A673 (cell line): ENCODE measurements at places on chromosomes 2 and 18.

DNA sequence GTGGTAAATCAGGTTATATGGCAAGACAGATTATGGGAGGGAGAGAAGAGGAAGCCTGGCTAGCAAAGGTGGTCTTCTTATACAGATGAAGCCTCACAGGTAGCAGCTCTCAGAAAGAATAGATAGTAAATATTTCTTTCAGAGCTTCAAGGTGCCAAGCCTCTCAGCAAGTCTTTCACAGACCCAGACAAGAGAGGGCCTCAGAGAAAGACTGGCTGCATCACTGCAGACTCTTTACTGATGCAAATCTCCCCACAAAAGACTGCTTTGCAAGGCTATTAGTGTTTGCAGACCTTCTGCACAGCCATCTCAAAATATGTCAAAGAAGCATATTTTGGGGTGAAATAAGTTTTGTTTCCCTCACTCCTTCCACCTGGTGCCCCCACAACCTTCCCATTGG, 372.4 kb upstream of the RND3 start:
- no peak for DNase-seq

DNA sequence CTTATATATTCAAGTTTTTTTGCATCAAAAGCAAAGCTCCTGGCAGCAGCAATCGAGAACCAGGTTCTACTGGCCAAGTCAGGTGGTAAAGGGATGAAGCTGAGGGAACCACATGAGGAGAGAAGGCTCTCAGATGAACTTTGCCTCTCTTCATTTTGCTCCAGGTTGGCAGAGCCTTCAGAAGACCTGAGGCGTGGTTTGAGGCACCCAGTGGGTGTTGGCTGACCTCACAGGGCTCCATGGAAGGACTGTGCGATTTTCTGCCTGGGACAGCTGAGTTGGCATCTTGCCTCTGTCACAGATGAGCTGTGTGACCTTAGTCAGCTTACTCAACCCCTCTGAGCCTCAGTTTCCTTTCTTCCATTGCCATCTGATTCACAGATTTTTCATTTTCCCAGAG, 89.0 kb downstream of the INSIG2 start:
- DNase-seq: no peak

GRCh38 chr2:3505771-3506170, 13.6 kb downstream of the ADI1 start:
- no peak for DNase-seq

GRCh38 chr18:62999392-62999791, 284.1 kb downstream of the PHLPP1 start:
- no peak for DNase-seq

- DNase-seq: peak; percentile 42
These were observed 180.8 kb upstream of the MMADHC start for GRCh38 chr2:149768320-149768799.

DNA sequence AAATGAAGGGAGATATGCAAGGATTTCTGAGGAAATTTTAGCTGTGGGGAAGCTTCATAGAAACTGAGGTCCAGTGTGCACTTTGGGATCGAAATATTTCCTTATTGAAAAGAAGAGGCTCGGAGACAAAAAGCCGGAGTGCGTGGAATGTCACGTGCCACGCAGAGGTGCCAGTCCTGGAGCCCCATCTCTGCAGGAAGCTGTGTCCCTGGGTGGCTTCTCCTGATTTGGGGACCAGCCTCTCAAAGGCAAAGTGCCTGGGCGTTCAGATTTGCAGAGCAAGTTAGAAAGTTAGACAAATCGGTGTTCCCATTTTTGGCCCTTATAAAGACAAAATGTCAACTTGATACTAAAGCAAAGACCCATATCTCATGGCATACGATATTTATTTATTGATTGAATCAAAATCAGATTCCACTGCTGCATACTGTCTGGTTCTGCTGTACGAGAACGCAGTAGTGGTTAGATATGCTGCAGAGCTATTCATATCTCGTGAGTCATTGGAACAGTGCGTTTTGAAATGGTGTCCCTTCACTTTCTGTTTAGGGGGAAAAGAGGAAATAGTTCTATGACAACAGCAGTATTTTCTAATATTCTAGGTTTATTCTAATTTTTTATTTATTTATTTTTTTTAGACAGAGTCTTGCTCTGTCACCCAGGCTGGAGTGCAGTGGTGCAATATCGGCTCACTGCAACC, 9.1 kb upstream of the ATG16L1 start:
- DNase-seq: no peak

GRCh38 chr2:218895759-218896500, 15.3 kb downstream of the WNT10A start:
- no peak for DNase-seq

DNA sequence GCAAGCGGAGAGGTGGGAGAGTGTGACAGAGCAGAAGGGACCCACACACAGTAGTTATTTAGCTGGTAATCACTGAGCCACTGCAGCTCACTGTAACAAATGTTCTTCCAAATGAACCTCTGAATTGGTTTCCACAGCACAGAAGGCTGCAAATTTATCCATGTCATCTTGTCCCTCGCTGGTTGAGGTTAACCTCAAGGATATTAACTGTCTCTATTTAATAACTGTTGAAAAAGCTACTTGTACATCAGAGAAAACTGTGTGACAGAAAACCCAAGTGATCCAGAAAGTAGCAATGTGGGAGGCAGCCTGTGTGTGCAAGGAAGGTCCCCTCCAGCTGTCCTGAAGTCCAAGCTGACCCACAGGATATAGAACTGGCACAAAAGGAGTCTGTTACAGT, 153.6 kb downstream of the DSEL start:
- DNase-seq: no peak

DNA sequence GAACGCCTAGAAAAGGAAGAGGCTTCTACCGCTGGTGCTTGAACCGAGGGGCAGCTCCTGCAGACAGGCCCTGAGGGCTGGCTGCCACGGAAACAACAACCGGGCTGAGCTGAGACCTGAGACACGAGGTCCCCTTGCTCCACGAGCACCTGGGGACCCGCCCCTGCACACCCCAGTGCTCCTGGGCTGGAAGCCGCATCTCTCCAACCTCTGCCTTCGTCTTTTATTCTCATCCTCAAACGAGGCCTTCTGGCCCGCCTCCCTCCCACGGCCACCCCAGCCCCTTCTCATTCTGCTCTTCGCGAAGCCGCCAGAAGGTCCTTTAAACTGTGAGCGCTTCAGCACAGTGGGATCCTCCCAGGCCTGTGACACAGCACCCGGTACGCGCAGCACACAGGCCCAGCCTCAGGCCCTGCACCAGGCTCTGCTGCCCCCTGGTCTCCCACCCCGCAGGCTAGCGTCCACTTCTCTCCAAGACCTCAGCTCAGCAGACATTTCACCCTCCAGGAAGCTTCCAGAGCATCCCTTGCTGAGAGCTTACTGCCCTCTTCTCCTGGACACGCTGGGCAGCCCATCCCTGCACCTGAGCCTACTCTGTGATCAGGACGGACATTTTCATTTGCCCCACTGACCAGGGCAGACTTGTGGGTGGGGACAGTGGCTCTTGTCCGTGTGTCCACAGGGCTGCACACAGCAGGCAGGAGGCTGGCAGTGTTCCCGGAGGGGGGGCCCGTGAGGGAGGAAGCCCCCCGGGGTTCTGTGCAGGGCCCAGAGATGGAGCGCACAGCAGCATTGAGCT, 149.7 kb downstream of the PXDN start:
- DNase-seq: no peak

- no peak for DNase-seq
These were observed 107.6 kb upstream of the MSH6 start for GRCh38 chr2:47675196-47675825.

DNA sequence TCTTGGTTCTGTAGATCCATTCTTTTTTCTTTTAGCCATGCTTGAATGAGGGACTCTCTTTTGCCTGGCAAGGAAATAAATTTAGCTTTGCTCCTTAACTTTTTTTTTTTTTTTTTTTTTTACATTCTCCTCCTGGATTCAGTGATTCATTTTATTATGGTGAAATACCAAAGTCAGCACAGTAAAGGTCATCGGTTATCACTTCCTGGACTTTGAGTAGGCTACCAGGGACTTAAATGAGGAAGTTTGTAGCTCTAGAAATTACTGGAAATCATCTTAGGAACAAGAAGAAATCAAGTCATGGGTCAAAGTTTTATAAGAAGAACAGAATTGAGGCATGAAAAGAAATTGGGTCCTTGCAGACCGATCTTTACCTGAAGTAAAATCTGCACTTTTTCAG, 75.0 kb downstream of the SOCS6 start:
- no peak for DNase-seq

GRCh38 chr18:51066273-51066672, 36.3 kb downstream of the SMAD4 start:
- DNase-seq: no peak

- no peak for DNase-seq
These were observed 44.6 kb downstream of the TBC1D8 start for GRCh38 chr2:101106453-101107181.

- peak; percentile 38 for DNase-seq
These were observed 587.7 kb downstream of the CPS1 start for GRCh38 chr2:211144078-211144477.

- DNase-seq: peak; percentile 49
These were observed 1.3 kb upstream of the CYP26B1 start for GRCh38 chr2:72148837-72149555.

DNA sequence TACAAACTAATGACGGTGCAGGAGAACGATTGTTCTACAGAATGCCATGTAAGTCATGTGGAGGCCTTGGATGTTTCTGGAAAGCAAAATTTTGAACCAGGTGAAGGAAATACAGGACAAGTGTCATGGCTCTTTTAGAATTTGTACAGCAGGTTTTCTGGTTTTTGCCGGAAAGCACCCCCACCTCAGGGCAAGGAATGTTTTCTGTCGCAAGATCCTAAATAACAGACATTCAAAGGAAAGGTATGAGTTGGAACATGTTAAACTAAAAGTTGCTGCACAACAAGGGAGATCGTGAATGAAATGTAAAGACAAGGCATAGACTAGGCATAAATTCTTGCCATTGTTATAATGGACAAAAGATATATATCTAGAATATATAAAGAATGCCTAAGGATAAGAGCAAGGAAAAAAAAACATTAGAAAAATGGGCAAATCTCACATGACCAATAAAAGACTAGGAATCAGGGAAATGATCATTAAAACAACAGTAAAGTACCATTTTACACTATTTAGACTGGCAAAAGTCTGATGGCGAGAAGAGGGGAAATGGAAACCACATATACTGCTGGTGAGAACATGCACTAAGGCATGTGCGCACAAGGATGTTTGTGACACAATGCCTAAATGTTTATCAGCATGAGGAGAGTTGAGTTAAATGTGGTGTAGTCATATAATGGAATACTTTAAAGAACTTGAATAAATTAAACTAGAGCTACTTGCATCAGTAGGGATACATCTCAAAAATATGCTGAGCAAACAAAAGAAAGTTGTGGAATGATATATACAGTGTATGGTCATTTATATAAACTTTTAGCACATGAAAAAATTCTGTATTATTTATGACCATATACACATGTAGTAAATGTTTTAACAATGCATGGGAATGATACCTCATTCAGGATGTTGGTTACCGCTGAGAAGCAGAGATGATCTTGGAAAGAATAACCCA, 127.0 kb downstream of the EML6 start:
- DNase-seq: no peak

DNA sequence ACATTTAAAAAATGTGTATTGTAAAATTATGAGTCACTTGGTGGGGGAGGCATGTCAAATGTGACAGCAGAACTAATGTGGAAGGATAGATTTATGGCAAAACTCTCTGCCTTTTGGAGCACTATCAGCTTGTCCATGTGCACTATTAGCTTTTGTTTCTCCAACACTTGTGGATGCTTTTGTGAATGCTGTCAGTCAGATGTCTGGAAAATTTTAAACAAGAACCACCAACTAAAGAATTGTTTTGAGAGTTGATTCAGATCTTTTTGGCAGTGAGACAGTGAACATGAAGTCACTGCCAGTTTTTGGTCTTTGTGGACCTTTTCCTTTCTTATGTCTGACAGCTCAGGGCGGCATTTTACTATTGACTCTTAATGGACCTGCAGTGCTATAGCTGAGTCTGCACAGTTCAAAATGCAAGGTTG, 72.4 kb downstream of the KIAA1328 start:
- DNase-seq: no peak

DNA sequence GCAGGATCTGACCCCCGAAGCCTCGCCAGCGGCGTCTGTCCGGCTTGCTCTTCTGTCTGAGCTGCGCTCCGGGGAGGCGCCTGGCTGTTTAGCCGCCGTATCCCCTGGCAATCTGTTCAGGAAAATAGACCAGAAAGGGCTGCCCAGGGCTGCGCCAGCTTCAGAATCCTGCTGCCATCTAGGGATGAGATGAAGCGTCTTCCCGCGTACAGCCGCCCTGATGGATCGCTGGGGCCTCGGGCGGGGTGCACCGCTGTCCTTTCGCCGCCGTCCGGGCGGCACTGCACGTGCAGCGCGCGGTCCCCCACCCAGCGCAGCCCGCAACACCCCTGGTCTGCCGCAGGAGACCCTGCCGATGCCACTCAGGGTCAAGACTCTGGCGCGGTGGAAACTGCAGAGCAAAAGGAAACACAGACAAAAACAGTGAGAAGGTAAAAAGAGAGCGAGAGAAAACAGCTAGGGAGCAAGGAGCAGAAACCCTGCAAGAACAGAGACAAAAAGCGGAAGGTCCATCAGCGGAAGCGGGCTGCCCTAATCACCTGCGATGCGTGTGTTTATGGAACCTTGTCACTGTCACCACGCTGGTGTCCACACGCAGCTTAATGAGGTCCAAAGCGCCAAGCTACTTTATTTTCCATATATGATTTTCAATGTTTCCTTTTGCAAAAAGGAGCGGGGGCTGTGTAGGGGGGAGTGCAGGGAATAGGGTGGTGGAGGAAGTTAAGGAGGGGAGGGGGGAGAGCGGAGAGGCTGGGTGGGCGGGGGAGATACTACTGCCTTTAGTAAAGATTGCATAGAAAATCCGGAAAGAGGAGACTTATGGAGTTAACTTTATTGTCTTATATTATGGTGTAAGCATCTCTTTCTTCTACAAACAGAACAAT, 2113.3 kb upstream of the PIK3C3 start:
- peak; percentile 87 for DNase-seq

DNA sequence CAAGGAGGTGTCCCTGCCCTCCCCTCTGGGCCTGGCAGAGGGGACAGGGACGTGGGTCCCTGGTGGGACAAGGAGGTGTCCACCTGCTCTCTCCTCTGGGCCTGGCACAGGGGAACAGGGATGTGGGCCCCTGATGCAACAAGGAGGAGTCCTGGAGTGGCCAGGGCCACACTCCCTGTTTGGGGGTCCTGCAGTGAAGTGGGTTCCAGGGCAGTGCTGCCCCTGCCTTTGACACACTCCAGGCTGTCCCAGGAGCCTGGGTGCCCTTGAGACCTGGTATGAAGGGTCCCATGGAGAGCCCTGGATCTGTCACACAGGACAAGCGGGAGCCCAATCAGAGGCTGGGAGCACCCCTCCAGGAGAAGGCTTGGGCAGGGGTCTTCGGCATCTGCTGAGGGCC, 75.8 kb upstream of the GPC1 start:
- DNase-seq: no peak
